ENCODE measurements at places on chromosomes 3 and 15. TPM values are rescaled to one million over a fixed set of nuclear protein-coding genes. Genes with fewer than 3 reads are reported as not detected.
A peak's percentile ranks its signal among the peaks of the same experiment; 100 is the strongest.

The A4GNT gene
- total RNA-seq: not detected

The UNC45A gene
- total RNA-seq: 39.0 TPM

The STRIT1 gene
- total RNA-seq: not detected

The GOLGA8R gene
- 126 TPM for total RNA-seq

The LEKR1 gene
- total RNA-seq: 1.2 TPM

The NMNAT3 gene
- total RNA-seq: 2.2 TPM

The ALG3 gene
- total RNA-seq: 18.4 TPM

The WDR93 gene
- total RNA-seq: not detected

The GOLGA8B gene
- 156 TPM for total RNA-seq

DNA sequence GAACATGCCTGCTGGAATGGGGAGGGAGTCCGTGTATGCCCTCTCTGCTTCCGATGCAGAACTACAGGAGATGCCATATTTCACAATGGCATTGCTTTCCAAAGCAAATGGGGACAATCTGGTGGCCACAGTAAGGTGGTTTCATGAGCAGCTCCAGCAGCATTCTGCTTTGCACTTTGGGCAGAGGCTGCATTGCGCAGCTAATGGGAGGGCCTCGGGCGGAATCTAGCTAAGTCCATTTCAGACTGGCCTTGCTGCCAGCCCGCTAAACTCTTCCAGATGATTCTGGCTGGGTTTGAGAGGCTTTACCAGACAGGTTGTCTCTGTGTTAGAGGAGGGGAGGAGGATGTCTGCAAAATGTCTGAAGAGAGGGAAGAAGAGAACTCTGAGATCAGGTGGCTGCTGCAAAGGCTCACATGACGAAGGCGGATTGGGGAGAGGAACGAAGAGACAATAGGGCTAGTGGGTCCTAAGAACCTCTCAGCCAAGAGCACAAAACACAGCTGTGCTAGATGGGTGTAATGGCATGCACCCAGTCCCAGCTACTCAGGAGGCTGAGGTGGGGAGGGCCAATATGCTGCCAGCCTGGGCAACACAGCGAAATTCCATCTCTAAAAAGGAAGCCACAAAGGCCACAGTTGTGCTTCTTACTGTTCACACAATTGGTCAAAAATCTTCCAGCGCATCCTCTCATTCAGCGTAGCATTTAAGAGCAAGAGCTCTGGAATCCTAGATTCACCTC lies 63.7 kb downstream of the BDH1 start:
- DNase-seq: no peak

GRCh38 chr3:12752809-12753208 lies 6.2 kb downstream of the TMEM40 start:
- DNase-seq: no peak

- peak; percentile 47 for DNase-seq
Observed at GRCh38 chr3:46378426-46378942, 7.7 kb downstream of the CCR5 start.

GRCh38 chr3:181558870-181559269 lies 152.9 kb upstream of the SOX2 start:
- no peak for DNase-seq

GRCh38 chr3:191151653-191152052 lies 47.4 kb upstream of the OSTN start:
- no peak for DNase-seq

- no peak for DNase-seq
Observed at GRCh38 chr15:52068004-52068615, 44.5 kb downstream of the BCL2L10 start.

GRCh38 chr15:73765778-73766177 lies 12.6 kb upstream of the INSYN1 start:
- no peak for DNase-seq

GRCh38 chr3:30730967-30731366 lies 124.6 kb downstream of the TGFBR2 start:
- DNase-seq: no peak

DNA sequence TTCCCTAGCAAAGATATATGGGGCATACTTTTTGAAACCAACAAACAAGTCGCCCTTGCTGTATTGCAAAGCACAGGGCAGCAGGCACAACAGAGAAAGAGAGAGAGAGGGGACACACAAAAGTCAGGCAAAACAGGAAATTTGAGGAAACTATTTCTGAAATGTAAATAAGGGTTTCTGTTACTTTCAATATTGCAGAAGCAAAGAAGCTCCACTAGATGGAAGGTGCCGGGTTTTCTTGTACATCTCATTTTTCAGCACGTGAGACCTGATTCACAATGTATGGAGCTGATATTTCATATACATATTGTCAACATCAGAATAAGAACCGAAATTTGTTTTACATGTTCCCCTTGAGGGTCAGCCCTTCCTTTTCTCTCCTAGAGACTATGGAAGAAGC lies 127.4 kb downstream of the FOXP1 start:
- DNase-seq: peak; percentile 65

GRCh38 chr3:171326717-171327440 lies 133.3 kb downstream of the TNIK start:
- DNase-seq: no peak

GRCh38 chr15:63968122-63968524 lies 78.2 kb downstream of the DAPK2 start:
- no peak for DNase-seq

DNA sequence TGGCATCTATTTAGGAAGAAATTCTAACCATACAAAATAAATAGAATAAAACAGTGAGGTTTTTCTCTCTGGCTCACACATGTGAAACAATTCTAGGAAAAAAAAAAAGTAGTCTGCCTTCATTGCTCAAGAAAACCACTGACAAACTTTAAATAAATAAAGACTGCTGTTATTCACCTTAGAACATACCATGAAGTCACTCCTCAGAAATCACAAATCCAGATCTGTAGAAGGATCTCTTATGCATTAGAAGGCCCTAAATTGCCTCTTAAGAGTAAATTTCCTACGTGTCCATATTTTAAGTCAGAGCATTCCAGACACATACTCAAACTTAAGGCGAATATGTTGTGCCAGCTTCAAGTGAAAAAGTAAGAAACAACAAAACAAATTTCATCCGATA lies 217.3 kb downstream of the ZIC4 start:
- no peak for DNase-seq

GRCh38 chr3:98695796-98696195 lies 67.3 kb upstream of the ST3GAL6 start:
- DNase-seq: no peak

GRCh38 chr3:14765576-14766427 lies 53.0 kb upstream of the FGD5 start:
- DNase-seq: no peak

DNA sequence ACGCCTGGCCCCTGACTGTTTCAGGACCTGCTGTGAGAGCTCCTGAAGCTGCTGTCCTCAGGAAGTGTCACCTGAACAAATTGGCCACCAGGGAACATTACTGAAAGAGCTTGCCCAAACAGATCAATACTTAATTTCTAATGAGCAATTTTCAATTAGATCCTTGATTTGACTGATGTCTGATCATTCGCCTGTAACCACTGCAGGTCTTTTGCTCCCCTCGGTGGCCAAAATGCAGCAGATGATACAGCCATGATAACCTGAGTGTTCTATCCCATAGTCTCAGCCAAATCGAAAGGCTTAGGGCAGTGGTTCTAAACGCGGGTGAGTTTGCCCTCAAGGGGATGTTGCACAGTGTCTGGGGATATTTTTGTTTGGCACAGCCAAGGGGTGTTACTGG lies 57.6 kb upstream of the MEX3B start:
- peak; percentile 15 for DNase-seq

DNA sequence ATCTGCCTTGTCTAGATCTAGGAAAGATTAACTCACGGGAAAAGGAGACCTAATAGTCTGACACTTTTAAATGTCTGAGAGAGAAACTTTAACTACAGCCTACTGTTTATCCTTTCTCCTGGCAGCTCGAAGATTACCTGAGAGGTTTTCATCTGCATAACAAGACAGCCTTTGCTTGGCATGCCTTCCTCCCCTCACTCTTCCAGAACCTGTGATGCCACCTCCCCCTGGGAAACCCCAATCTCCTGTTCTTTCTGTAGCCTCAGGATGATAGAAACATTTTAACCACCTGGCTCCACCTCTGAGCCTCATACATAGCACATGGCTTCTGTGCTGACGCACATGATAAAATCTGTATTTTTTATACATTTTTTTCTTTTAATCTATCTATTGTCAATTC lies 420.8 kb downstream of the CNTN6 start:
- DNase-seq: no peak

DNA sequence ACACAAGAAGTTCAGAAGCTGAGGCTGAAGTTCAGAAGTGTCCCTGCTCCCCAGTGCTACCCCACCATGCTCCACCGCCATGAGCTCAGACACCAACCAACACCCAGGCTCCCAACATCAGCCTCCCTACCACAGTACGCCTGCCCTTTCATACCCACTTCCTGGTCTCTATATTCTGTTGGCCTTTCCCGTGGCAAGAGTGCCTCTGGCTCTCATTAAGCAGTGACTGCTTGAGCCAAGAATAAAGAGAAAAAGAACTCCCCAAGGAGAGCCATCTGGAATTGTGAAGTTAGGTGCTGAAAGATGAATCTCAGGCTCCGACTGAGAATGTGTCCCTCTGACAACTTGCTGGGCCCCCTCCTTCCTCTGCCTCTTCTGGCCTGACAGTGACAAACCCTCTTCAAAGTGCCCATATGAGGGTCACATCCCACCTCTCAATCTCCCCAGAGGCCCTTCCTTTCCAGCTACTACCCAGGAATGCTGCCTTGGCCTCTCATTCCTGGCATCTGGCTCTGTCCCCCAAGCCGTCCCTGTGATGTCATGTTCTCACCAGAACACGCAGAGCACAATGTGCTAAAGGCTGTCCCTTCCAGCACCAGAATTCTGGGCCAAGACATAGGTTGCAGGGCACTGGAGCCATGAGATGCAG lies 306.8 kb downstream of the NTRK3 start:
- no peak for DNase-seq

DNA sequence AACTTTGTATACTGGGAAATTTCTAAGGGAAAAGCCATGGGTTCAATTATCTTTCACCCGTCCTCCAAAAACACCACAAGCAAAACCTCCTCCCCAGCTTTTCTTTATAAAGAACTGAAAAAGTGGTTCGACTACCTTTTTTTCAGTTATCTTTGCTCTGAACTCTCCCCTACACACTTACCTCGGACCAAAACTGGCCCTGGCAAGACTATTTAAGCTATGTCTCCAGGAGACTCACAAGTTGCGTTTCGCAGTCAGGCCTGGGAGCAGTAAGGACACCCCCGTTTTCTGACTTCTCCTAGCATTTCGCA lies 645 bp downstream of the COPS2 start:
- no peak for DNase-seq

GRCh38 chr3:135503065-135503759 lies 462.3 kb upstream of the PPP2R3A start:
- DNase-seq: no peak

- DNase-seq: no peak
Observed at GRCh38 chr15:91553196-91553854, 300.2 kb upstream of the SLCO3A1 start.

DNA sequence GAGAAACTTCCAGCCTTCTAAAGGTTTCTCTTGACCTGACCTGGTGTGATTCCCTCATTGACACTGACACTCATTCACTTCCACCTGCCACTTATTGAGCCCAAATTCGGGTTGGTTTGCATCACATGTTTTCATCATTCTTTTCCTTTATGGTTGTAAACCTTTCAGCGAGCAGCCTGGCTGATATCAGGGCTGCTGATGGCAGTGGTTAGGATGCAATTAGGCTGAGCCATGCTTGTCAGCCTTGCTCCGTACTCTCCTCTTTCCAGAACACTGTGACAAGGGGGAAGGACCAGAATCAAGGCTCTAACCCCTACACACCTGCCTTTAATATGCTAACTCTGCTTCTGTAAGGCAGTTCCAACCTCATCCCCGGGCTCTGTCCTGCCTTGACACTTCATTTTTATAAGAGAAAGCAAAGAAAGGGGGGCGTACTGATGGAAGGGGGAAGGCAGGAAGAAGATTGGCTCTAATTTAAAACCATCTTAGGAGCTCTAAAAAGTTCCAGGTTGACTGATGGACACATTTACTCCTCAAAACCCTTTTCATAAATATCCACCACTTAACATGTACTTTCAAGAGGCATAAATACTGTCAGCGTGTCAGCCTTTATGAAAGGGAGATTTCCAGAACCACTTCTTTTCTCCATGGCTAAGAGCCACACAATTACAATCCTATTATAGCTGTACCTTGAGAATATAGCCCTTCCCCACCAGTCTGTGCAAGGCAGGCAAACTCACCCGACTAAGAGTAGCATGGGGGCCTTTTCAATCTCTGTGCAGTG lies 5.7 kb downstream of the NMNAT3 start:
- no peak for DNase-seq

GRCh38 chr3:171776839-171777583 lies 33.3 kb downstream of the PLD1 start:
- no peak for DNase-seq

All from natural killer cell (primary cell).